NCI-H1436 treated with DMSO at 0.1 percent for 48 hours (cell line): ENCODE measurements at places on chromosomes 3 and 15.

DNA sequence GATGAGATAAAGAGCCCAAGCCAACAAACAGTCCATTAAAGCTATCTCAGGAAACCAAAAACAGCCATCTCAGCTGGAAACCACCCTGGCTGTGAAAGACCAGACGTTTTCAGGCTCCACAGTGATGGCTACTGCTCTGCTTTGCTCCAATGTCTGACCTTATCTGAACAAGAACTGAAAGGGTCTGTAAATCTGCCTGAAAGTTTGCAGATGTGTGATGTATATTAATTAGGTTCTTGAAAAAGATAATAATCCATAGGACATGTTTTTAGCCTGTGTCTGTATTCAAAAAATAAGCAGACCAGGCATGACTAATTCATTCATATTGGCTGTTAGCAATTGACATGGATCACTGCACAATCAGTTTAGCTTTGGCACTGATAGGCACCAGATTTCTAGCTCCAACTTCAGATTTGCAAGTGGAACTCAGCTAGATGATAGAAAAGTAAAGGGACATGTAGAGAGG lies 611.4 kb upstream of the NAALADL2 start:
- DNase-seq = no peak

DNA sequence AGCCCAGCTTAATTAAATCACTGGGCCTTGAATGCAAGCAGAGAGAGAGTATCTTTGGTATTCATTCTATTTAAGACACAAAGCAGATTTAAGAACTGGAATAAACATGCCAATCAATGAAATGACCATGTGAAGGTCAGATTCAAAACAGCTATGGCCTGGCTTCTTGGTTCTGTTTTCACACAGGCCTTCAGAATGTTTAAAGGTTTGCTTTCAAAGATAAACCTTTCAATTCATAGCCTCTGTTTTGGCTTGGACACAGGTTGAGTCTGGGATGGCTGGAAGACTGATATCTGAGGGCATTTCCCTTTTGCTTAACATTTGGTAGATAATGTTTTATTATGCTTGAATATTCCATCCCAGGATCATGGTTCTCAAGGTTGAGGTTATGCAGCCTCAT lies 244.4 kb upstream of the KBTBD8 start:
- no peak for DNase-seq

GRCh38 chr3:50542177-50543034 lies 25.1 kb downstream of the C3orf18 start:
- DNase-seq = no peak

DNA sequence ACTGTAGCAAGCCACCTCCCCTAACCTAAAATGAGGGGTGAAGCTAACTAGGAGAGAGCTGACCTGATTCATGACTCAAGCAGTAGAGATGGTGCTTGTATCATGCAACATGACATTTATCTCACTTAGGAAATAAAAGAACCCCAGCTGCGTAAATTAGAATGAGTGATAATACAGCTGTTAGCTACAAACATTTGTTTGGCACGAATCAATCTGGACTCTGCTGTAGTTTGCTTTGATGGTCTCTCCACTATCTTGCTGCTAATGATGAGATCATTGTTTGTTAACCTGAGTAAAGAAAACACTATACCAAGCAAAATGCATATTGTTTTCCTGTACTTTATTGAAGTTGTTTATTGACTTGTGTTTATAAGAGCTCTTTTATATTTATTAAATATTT lies 92.6 kb downstream of the ALDH1A2 start:
- no peak for DNase-seq

GRCh38 chr3:49616491-49616941 lies 57.6 kb upstream of the APEH start:
- DNase-seq = no peak

DNA sequence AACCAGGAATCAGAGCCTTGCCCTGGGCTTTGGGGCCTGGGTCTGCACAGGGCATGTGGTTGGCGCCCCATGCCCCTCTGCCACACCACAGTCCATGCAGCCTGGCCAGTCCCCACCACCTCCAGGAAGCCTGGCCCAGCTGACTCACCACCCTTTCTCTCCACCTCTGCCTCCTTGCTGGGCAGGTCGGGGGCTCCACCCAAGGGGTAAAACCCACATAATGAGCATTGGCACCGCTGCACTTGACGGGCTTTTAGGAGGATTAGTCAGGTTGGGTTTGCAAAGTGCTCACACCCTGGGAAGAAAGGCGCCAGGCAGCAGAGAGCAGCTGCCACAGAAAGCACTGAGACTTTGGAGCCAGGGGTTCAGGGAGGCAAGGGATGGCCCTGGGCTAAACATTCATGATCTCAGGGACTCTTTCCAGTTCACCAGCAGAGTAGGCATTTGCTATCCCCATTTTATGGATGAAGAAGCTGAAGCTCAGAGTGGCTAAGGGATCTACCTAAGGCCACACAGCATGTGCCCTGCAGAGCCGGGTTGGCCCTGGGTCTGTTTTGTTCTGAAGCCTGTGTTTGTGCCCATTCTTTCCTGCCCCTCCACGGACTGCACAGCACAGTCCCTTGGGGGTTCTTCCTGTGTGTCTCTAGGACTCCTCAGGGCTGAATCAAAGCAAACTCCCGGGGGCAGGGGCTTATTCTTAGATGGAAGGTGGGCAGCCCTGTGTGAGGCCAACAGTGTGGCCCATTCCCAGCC lies 113.4 kb downstream of the ETFA start:
- no peak for DNase-seq

DNA sequence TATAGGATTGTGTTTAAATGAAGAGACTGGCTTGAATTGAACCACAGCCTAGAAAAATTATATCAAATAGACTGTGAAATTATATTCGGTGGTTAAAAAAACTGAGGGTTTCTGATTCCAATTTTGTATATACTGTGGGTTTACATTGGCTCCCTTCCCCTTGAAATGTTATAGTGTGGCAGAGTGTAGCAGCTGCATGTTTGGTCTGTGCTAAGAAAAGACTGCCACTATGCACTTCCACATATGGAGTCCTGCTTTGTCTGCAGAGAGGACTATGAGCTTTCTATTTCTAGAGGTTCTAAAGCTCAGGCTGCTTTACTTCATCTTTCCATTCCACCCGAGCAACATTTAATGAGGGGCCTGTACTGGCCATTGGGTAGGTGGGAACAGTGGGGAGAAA lies 112.3 kb downstream of the P3H2 start:
- no peak for DNase-seq

DNA sequence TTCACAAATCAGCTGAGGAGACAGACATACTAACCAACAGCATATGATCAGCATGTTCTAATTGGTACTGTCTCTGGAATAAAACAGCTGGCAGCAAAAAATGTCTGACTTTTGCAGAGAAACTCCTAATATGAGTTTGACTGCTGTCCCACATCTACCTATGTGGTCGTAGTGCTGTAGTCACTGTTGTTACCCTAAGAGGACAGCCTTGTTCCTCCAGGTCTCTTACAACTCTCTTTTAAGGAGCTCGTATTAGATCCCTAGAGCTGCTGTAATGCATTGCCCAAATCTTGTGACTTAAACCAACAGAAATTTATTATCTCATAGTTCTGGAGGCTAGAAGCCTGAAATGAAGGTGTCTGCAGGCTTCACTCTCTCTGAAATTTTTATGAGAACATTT lies 92.1 kb downstream of the TGFBR2 start:
- no peak for DNase-seq

DNA sequence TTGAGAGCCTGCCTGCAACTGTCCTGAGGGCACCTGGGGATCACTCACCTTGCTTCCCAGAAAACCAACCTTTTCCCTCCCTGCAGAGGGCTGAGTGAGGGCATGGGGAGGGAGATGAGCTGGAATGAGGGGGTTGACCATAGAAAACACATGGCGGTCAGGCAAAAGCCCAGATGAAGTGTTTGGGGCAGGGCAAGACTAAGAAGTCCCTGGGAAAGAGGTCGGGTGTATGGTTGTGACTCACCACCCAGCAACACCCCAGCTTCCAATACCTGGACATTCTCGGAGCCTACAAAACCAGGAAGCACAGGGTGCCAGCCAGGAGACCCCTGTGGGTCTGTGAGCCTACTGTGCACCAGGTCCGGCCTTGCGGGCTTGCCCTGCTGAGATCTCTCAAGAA lies 95.3 kb upstream of the ATP2B2 start:
- DNase-seq = no peak

DNA sequence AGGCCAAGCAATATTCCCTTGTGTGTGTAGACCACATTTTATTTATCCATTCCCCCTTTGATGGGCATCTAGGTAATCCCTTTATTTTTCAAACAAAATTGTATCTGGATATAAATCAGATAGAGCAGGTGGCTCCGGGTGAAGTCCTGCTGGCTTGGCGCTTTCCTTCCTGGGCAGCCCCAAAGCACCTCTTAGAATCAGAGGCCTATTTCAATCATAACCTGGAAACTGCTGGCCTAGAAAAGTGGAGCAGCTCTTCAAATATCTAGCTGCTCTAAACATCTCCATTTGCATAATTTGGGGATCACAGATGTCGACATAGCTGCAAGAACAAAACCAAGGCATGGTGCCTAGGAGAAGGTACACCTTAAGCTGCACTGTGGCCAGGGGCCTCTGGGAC lies 40.2 kb downstream of the RASGRF1 start:
- no peak for DNase-seq

DNA sequence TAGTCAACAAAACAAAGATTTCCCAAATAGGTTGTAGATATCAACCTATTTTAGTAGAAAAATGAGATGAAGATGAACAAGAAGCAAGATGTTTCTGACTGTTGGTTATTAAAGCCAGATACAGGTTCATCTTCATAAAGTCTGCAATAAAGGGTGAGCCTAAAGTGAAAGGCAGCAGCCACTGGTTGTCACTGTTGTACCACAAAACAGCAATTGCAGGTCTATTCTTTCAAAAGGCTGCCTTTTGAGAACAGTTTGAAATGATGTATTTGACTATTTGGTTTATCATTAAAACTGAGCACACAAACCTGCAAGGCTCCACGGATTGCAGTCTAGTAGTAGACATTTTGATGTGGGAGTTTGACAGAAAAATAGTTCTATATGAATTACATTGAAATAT lies 543.4 kb downstream of the GBE1 start:
- DNase-seq = peak; percentile 4
